ENCODE measurements at places on chromosomes 2 and 18.

GRCh38 chr2:161237392-161238264 is 70.6 kb upstream of the PSMD14 start:
- no peak for DNase-seq

GRCh38 chr2:102041351-102041750 is 49.6 kb downstream of the IL1R2 start:
- no peak for DNase-seq

DNA sequence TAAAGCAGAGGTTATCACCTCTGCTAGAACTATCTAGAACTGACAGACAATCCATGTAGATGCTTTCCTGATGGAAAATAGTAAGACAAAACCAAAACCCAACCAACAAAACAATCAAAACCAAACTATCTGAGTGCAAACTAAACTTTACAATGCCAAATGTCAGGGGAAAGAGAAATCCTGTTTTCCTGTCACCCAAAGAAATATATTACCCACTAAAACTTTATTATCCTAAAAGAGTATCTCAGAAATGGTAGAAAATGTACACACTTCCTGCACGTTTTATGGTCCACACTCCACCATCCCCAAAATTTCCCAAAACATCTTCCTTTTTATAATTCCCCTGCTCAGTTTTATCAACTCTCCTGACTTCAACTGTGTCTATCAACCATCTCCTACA is 29.9 kb downstream of the SP3 start:
- DNase-seq: no peak

DNA sequence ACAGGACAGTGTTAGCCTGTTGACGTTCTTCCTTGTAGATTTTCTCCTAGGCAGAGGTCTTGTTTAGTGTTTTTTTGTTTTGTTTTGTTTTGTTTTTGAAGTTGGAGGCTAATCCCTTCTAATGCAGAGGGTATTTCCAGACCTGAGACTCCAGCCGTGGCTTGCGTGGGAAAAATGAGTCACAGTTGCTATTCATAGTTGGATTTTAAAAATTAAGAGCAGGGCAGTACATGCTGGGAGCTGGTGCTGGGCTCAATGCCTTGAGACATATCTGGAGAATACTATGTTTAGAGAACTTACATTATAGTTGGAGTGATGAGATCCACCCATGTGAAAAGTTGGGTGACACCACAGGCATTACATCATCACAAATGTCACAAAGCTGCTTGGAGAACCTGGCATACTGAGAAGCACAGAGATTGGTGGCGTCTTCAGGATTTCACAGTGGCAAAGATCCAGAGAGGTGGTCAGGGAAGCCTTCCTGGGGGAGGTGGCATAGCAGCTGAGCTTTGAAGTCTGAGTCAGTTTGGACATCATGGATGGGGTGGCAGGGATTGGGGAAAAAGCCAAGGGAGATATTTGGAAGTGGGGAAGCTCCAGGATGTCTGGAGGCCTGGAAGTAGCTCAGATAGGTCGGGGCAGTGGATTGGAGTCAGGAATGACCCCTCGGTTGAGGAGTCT is 249.4 kb downstream of the LOXHD1 start:
- DNase-seq: no peak

DNA sequence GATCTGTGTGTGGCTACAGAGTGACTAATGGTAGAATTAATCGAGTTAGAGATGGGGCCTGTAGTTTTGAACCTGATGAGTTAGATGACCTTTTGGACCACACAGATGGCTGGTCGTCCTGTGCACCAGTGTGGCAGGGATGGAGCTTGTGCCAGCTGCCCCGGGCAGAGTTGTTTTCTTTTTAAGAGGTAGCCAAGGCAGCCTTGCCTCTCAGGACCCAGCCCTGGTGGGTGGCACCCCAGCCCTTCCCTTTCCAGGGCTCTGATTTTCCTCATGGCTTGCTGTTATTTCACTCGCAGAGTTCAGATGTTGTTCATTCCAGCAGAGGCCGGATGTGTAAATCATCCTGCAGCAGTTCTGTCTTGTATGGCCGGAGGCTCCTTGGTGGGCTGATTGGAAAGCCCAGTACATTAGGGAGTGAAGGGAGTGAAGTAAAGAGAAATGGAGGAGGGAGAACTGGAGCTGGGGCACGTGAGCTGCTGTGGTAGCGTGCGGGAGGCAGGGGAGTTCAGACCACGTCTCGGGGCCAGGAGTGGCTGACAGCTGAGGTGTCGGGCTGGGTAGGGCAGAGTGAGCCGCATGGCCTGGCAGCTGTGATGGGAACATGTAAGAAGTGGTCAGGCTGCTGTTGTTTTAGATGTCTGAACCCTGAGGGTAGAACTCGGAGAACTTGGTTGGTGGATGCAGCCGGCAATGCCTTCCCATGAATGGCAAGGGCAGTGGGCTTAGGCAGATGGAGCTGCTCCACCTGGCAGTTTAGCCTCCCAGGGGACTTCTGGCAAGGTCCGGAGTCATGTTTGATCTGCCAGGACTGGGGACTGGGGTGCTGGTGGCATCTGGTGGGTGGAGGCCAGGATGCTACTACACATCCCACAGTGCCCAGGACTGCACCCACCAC is 28.8 kb downstream of the ASAP2 start:
- peak; percentile 24 for DNase-seq

DNA sequence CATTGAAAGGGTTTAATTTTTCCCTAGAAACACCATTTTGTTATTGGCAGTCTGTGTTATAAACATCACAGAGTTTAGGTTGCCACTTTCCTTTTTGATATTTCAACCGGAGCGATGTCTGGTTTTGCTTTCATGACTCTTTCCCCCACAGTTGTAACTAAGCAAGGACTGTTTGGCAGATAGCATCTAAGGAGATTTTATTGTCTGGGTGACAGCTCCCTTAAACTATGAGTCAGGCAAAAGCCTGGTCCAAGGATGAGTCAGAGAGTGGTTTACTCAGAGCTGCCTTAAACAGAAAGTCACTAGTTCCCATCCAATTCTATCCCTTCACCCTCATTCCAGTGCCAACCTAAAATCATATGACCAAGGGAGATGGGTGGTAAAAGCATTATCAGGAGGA is 341.6 kb upstream of the VWC2L start:
- peak; percentile 95 for DNase-seq

DNA sequence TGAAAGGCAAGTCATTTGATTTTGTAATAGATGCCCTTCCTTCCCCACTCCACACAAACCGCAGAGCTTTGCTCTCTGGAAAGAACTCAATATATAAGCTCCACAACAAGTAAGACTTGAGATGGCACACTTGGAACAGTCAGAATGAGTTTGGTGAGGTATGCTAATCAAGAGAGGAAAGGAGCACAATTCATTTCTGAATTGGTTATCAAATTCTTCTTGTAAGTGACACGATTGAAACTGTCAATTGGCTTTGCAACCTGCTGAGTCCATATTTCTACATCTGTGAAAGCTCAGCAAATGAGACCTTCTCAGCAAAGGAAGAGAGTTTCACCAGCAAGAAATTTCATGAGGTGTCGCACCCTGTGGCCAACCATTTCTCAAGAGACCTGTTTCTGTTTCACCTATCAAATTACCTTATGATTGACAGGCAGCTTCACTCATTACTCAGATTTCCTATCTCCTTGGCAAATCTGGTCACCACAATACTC is 19.1 kb downstream of the CTLA4 start:
- DNase-seq: no peak

- no peak for DNase-seq
These were observed 1.2 kb downstream of the STON1 start for GRCh38 chr2:48531141-48531648.

DNA sequence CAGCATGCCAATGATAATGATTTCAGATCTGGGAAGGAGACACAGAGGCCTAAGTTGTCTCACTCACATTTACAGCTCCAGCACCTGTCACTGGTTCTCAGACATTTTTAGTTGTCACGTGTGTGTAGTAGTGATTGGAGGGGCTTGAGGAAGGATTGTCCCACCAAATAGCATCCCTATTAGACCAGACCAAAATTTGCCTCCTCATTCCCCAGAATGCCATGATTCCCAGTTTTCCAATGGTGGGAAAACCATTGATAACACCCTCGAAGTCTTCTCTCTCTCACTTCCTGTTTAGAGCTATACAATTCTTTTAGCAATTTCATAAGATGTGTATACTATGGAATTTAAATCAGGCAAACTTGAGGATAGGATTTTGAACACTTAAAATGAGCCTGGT is 52.5 kb downstream of the CCDC141 start:
- no peak for DNase-seq

DNA sequence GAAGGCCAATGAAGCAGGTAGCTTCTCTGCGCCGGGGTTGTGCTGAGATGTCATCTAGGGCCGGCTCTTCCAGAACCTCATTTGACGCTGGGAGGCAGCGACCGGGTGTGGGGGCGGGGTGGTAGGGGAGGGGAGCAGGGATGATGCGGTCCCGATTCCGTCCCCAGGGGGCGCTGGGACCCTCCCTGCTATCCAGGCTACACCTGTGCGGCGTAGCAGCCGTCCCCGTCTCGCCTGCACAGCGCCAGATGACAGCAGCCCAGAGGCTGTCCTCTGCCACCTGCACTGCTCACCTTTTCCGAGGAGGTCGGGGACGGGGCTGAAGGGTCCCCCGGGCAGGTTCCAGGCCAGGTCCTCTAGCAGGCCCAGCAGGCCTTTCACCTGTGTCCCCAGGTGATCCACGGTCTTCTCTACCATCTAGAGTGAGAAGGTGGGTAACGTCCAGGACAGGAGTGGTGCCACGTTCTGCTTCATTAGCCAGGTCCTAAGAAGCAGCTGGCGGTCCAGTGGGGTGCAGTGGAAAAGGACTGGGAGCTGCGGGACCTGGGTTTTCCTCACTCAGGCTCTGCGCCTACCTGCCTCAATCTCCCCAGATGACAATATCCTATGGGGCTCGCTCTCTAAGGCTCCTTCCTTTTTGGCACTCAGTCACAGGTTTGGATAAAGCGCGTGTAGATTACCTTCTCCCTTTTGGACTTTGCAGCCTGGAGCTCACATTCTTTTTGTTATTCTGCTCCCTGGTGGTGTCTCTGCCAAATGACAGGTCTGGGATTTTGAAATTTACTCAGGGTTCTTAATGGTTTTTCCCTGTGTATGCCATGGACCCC is 56.0 kb upstream of the RAB6C start:
- peak; percentile 49 for DNase-seq

DNA sequence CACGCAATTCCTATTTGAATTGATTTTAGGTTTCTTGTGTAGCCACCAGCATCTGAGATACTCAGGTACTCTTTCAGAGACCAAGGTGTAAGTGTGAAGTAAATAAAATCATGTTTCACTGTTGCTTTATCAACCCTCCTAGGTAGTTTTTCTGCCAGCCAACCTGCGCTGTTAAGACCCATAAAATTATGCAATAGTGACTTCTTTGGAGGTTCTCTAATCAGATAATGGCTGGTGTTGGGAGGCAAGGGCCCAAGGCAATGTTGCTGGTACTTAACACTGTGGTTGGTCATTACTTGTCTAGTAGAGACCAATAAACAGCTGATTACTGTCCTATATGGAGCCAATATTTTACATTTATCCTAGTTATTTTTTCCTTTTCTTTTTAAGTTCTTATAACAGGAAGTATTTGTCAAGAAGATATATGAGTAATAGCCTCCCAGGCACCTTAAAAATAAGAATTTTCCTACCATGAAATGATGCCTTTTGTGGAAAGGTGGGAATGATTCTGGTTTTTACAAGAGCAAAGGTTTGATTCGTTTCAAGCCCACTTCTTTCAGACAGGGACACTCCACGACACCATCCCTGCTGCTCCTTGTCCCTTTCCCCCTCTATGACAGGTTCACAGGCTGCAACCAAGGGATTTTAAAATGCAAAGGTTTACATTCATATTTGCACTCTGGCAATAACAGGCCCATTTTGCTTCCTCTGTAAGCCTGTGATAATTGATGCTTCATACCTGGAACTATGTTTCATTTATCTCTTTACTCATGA is 259.3 kb downstream of the MEIS1 start:
- no peak for DNase-seq

GRCh38 chr2:130852521-130853115 is 15.9 kb downstream of the ARHGEF4 start:
- DNase-seq: no peak

DNA sequence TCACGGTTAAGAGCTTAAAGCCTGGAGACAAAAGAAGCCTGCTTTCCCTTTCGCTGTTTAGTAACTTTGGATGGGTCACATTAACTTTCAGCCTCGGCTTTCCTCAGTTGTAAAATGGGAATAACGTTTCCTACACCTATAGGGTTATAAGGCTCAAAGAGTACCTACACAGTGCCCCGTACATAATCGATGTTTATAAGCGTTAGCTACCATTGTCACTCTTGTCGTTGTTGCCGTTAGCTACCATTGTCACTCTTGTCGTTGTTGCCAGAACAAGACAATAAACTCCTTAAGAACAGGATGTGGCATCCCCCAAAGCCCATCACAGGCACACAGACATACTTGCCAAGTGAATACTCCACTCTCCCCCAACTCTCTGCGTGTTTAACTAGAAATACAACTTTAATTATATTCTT is 901 bp upstream of the MFSD6 start:
- DNase-seq: peak; percentile 20

DNA sequence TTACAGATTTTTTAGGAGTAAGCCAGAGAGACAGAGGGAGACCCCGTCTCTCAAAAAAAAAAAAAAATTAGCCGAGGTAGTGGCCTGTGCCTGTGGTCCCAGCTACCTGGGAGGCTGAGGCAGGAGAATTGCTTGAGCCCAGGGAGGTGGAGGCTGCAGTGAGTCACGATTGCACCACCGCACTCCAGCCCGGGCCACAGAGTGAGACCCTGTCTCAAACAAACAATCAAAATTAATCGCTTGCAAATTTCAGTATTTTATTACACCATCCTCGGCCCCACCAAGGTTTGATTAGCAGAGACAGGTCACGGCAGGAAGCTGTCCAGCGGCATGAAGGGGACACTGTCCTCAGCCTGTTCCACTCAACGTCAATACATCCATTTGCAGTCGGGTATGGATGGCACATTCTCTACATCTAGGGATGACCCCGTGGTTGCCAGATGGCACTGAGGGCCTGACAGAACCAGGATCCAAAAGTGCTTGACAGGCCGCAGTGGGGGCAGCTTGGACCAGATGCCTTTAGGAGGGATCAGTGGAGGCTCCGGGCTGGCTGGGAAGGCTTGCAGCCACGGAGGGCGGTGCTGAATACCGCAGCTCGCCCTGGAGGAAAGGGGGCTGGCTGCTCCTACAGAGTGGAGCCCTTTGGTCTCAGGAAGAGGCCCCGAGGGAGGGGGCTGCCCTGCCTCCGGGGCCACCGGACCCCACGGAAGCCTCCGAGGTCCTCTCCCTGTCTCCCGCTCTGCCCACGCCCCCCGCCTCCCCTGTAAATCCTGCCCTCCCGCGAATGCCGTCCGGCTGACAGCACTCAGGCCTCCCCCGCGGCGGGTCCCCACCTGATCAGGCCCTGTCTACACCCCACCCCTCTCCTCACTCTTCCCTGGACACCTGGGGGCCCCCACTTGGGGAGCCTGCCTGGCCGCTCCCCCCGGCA is 13.1 kb downstream of the ASPRV1 start:
- DNase-seq: no peak

- peak; percentile 69 for DNase-seq
These were observed 53.4 kb downstream of the THADA start for GRCh38 chr2:43542285-43542933.

GRCh38 chr2:24909555-24910177 is 10.4 kb downstream of the ADCY3 start:
- DNase-seq: no peak

DNA sequence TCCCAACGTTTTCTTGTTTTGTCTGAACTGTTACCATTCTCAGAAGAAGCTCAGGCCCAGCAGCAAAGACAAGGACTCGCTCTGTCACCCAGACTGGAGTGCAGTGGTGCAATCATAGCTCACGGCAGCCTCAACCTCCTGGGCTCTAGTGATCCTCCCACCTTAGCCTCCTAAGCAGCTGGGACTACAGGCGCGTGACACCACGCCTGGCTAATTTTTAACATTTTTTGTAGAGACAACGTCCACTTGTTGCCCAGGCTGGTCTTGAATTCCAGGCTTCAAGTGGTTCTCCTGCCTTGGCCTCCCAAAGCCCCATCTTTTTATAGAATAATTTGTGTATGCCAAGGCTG is 2.0 kb upstream of the SMYD5 start:
- no peak for DNase-seq
